ENCODE measurements at places on chromosomes 1 and 21.

DNA sequence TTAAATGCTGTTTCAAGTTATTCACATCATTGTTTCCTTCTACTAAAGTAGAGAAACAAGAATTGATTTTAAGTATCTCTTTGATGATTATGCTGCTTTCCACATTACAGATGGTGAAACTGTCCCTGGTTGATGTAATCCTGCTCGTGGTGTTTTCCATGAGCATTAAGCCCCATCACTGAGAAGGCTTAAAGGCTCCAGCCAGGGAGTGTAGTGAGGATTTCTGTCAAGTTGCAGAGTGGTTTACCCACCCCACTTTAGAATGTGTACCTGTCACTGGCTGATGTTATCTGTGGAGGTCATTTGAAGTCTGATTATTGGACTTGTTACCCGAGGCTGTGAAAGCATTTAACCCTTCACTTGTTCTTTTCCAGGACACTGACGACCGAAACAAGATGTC, 12.9 kb downstream of the CERS2 start:
- H3K4me3 ChIP-seq: no peak overlapping the region
- no peak for DNase-seq
- peaks cover 15% of the 10 kb centered on the region for H3K36me3 ChIP-seq
- H3K27me3 ChIP-seq: no peaks in the 10 kb centered on the region

GRCh38 chr1:203057911-203058675, 27.7 kb downstream of the MYOG start:
- no peak overlapping the region for H3K27ac ChIP-seq
- H3K4me3 ChIP-seq: no peak overlapping the region
- H3K27me3 ChIP-seq: no peaks in the 10 kb centered on the region
- DNase-seq: no peak
- no peaks in the 10 kb centered on the region for H3K4me1 ChIP-seq

- no peaks in the 10 kb centered on the region for H3K36me3 ChIP-seq
- H3K4me3 ChIP-seq: no peak overlapping the region
- no peaks in the 10 kb centered on the region for H3K4me1 ChIP-seq
- H3K27ac ChIP-seq: no peak overlapping the region
- DNase-seq: no peak
- H3K27me3 ChIP-seq: no peaks in the 10 kb centered on the region
These were observed 22.5 kb downstream of the DPH5 start for GRCh38 chr1:101003012-101003650.

DNA sequence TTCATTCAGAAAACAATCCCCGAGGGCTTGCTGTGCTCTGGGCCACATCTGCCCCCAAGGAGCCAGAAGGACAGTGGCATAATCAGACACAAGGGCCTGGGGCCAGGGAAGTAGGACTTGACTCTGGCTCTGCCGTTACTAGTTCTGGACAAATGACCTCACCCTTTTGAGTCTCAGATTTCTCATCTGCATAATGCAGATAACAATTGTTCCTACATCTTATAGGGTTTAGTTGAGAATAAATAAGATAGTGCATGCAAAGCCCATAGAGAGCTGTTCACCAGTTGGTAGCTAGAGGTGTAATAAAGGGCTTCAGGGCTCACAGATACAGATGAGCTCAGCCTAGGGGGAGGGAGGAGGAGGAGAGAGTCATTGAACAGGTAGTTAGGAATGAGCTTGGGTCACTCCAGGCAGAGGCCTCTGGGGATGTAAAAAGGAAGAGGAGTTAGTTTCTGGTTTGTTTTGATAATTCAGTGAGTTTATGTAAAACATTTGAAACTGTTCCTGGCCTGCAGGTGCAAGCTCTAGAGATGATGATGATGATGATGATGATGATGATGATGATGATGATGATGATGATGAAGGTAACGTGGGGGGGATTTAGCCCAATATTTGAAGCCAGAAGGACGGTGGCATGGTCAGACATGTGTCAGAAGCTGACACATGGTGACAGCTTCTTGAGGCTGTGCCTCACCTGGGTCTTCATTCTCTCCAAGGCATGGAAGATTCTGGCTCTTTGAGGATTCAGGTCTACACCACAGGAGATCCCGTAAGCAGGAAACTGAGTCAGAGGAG, 858 bp downstream of the LACTBL1 start:
- H3K36me3 ChIP-seq: no peaks in the 10 kb centered on the region
- H3K27me3 ChIP-seq: no peaks in the 10 kb centered on the region
- H3K4me1 ChIP-seq: no peaks in the 10 kb centered on the region

DNA sequence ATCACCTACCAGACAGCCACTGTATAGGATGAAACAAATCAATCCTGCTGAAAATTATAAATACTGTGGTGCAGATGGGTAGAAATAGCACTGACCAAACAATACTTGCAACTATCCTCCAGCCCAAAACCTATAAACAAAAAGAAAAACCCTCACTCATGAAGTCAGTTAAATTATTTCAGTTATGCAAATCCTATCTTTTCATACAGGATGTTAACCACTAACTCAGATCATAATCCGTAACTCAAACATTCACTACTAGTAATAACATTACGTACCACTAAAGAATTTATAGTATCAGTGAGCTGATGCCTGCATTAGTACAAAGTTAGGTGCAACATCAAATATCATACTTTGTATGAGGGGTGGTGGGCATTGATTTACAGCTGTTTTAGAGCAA, 2.6 kb downstream of the NDC1 start:
- DNase-seq: no peak
- no peaks in the 10 kb centered on the region for H3K36me3 ChIP-seq
- H3K4me1 ChIP-seq: peaks cover 2% of the 10 kb centered on the region
- H3K27ac ChIP-seq: no peak overlapping the region

DNA sequence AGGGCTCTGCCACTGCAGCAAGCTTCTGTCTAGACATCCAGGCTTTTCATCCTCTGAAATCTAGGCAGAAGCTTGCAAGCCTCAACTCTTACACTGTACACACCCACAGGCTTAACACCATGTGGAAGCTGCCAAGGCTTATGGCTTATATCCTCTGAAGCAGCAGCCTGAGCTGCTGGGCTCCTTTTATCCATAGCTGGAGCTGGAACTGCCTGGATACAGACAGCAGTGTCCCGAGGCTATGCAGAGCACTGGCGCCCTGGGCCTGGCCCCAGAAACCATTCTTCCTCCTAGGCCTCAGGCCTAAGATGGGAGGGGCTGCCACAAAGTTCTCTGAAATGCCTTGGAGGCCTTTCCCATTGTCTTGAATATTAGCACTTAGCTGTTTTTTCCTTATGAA, 19.3 kb upstream of the POGK start:
- H3K4me3 ChIP-seq: no peak overlapping the region
- H3K4me1 ChIP-seq: no peaks in the 10 kb centered on the region
- DNase-seq: no peak
- no peaks in the 10 kb centered on the region for H3K27me3 ChIP-seq
- no peak overlapping the region for H3K27ac ChIP-seq

DNA sequence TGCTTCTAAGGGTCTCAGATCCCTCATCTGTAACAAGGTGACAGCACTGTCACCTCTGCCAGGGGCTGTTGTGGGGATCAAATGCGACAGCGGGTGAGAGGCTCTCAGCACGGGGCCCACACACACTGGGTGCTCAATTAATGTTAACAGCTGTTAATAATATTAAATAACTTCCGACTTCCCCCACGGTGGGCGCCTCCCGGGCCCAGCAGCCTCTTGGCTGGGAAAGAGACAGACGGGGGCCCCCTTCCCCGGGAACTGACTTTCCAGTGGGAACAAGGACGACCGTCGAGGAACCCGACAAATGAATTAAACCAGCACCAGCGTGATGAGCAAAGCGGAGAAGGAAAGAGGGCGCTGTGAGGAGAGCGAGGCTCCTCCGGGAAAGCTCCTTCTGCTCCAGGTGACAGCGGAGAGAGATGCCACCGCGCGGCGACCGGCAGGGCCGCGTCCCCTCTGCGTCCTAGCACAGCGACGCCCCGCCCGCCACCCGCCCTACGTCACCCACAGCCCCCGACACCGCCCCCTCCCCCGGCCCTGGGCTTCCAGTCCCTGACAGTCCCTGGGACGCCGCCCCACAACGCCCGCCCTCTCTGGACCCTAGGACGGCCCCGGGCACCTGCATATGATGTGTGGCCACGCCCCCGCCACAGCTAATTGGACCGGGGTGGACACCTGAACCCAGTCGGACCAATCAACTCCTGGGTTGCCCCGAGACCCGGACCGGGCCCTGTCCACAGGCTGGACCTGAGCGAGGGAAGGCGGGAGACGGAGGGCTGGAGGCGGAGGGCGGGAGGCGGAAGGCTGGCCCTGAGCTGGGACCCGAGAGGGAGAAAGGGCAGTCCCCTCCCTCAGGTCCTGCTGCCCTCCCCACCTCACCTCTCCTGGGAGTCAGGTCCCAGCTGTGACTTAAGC, 38.2 kb downstream of the MATN1 start:
- H3K4me1 ChIP-seq: no peaks in the 10 kb centered on the region
- H3K4me3 ChIP-seq: peak overlapping the region; percentile 13
- no peak overlapping the region for H3K27ac ChIP-seq

- no peaks in the 10 kb centered on the region for H3K36me3 ChIP-seq
- no peak overlapping the region for H3K27ac ChIP-seq
These were observed 62.8 kb downstream of the NRIP1 start for GRCh38 chr21:15001857-15002606.

- peak overlapping the region; percentile 63 for H3K4me3 ChIP-seq
- no peaks in the 10 kb centered on the region for H3K27me3 ChIP-seq
- peak overlapping the region; percentile 90 for H3K27ac ChIP-seq
- no peak for DNase-seq
- peaks cover 12% of the 10 kb centered on the region for H3K4me1 ChIP-seq
- H3K36me3 ChIP-seq: no peaks in the 10 kb centered on the region
These were observed 2.1 kb downstream of the BACH1 start for GRCh38 chr21:29300807-29301138.

DNA sequence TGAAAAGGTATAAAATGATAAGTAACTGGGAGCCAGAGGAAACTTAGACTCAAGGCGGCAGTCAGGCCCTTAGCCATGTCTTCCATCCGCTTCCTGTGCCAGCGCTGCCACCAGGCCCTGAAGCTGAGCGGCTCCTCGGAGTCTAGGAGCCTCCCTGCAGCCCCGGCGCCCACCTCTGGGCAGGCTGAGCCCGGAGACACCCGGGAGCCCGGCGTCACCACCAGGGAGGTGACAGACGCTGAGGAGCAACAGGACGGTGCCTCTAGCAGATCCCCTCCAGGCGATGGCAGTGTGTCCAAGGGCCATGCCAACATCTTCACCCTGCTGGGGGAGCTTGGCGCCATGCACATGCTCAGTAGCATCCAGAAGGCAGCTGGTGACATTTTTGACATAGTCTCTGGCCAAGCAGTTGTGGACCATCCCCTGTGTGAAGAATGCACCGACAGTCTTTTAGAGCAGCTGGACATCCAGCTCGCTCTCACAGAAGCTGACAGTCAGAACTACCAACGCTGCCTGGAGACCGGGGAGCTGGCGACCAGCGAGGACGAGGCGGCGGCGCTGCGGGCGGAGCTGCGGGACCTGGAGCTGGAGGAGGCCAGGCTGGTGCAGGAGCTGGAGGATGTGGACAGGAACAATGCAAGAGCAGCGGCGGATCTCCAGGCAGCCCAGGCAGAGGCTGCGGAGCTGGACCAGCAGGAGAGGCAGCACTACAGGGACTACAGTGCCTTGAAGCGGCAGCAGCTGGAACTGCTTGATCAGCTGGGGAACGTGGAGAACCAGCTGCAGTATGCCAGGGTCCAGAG, at the start of gene BECN2:
Gene BECN2, plus strand, starts transcription at position 76 of the 803 bp plus-strand sequence. Its CDS starts 0 bp downstream, at position 76.
- no peak within 1 kb of the TSS for H3K27ac ChIP-seq
- no peaks in the 10 kb centered on the region for H3K36me3 ChIP-seq
- H3K4me3 ChIP-seq: no peak within 1 kb of the TSS
- no peaks in the 10 kb centered on the region for H3K27me3 ChIP-seq

GRCh38 chr21:9838738-9839642, 682.4 kb upstream of the TPTE start:
- no peaks in the 10 kb centered on the region for H3K4me1 ChIP-seq

DNA sequence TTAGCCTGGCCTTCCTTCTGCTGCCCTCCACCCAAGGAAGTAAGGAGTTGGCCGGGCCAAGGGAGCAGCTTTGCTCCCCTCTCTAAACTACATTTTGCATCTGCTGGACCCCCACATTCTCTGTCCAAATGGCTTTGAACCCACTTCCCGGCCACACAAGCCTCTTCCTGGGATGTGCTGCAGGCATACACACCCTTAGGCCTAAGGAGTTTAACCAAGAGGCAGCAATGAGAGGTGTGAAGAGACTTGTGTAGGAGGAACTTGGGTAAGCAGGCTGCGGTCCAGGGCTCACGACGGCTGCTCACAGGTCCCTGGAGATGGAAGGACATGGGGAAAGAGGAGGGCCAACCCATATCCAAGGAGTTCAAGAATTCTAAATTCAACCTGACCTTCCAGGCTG, 196.7 kb upstream of the SGIP1 start:
- no peaks in the 10 kb centered on the region for H3K27me3 ChIP-seq
- peak overlapping the region; percentile 39 for H3K27ac ChIP-seq
- no peaks in the 10 kb centered on the region for H3K36me3 ChIP-seq
- H3K4me1 ChIP-seq: no peaks in the 10 kb centered on the region
- DNase-seq: no peak
- no peak overlapping the region for H3K4me3 ChIP-seq

DNA sequence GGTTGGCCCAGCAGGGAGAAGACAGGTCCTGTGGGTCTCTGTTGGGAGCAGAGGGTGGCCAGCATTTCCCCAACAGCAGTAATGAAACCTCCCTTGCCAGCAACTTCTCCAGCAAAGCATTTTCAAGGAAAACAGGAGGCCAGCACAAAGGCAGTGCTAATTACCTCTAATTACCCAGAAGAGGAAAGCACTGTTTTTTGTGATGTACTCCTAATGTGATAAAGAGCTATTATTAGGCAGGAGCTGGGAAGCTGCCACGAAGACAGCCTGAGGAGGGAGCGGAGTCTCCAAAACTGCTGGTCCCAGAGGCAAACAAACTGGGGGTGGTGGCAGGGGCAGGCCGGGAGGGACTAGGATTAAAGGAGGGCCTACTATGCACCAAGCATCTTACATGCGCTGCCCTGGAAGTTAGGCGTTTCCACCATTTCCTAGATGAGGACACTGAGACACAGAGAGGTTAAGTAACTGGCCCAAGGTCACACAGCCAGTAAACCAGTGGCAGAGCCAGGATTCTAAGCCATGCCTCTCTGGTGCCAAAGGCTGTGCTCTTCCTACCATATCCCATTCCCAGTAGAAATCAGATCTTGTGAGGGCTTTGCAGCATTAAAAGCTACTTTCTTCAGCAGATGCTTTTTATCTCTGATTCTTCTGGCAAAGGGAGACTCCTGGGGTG, 24.5 kb downstream of the HTR6 start:
- H3K4me3 ChIP-seq: no peak overlapping the region
- DNase-seq: no peak
- H3K27ac ChIP-seq: no peak overlapping the region
- H3K36me3 ChIP-seq: no peaks in the 10 kb centered on the region
- no peaks in the 10 kb centered on the region for H3K27me3 ChIP-seq
- H3K4me1 ChIP-seq: no peaks in the 10 kb centered on the region

- DNase-seq: no peak
- no peaks in the 10 kb centered on the region for H3K27me3 ChIP-seq
- no peak overlapping the region for H3K4me3 ChIP-seq
These were observed 1045.1 kb downstream of the ADGRL2 start for GRCh38 chr1:82845866-82846265.

- DNase-seq: no peak
- H3K27me3 ChIP-seq: no peaks in the 10 kb centered on the region
- H3K4me3 ChIP-seq: no peak overlapping the region
- no peaks in the 10 kb centered on the region for H3K36me3 ChIP-seq
These were observed 90.4 kb downstream of the BACH1 start for GRCh38 chr21:29389136-29389535.

Measured in colonic mucosa (tissue), 4 donors.